ENCODE measurements at places on chromosomes 7 and 10.

- no peak for DNase-seq
Observed at GRCh38 chr7:101550641-101551541, 78.2 kb downstream of the MYL10 start.

DNA sequence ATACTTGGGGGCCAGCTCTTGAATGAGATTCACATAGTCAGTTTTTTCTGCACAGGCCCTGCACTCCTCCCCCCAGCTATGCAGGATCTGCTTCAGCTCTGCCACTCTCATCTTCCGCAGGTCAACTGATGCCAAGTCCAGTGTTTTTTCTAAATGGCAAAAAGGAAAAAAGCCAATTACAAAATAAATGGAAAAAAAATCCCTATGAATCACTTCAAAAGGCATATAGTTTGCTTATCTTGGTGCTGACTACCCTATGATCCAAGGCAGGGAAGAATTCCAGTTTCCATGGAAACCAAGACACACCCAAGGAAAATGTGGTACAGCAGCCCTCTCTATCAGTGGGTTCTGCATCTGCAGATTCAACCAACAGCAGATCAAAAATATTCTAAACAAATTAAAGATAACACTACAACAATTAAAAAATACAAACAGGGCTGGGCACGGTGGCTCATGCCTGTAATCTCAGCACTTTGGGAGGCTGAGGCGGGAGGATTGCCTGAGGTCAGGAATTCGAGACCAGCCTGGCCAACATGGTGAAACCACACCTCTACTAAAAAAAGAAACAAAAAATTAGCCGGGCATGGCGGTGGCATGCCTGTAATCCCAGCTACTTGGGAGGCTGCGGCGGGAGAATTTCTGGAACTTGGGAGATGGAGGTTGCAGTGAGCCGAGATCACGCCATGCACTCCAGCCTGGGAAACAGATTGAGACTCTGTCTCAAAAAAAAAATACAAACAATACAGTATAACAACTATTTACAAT, 17.6 kb downstream of the CDNF start:
- DNase-seq = no peak

DNA sequence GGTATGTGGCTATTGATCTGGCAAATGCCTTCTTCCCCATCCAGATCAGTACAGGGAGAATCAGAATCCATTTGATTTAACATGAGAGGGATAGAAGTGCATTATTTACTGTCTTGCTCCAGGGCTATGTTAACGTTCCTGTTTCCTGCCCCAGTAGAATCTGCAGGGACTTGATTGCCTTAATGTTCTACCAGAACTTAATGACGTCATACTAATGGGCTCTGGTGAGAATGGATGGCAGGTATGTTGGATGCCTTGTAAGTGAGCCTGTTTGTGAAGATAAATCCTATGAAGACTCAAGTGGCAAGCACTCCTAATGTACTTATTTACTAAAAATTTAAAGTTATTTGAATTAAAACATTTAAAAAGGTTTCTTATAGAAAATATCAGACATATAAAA, 44.5 kb upstream of the CHCHD3 start:
- no peak for DNase-seq

GRCh38 chr7:155721056-155721455, 76.6 kb downstream of the RBM33 start:
- DNase-seq = no peak

GRCh38 chr7:44980393-44981034, 1.7 kb upstream of the MYO1G start:
- peak; percentile 56 for DNase-seq

GRCh38 chr7:155360495-155361345, 63.0 kb downstream of the INSIG1 start:
- DNase-seq = no peak

GRCh38 chr7:43481902-43482678, 100.8 kb upstream of the STK17A start:
- no peak for DNase-seq

DNA sequence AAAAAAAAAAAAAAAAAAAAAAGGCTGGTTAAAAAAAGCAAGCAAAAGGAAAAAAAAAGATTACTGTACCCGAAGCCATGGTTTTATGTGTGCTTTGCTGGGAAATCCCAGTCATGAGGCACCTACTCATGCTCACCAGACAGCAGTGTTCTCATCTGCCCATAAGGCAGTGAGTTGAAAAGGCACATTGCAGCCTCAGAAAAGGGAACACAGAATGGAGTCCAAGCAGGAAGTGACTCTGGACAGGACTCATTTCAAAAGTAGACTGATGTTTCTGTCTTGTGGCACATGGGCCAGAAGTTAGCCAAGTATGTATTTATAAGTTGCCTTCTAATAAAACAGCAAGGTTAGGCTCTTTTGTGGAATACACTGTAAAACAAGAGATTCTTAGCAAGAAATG, 40.2 kb downstream of the PDSS1 start:
- peak; percentile 70 for DNase-seq

DNA sequence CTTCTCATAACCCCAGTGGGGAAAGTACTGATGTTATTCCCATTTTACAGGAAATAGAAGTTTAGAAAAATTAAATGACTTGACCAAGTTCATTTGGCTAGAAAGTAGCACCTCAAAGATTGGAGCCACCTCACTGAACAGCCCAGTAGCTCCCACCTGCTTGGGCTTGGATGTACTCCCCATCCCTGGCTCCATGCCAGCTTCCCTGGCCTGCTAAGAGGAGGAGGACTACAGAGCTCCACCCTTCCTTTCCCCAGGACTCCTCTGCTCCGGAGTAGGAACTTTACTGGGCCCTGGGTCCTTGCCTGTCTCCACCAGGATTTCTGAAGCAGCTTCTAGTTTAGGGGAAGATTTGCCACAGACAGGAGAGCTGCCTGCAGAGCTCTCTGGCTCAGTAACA, 3.1 kb downstream of the HPS6 start:
- no peak for DNase-seq

- DNase-seq = no peak
Observed at GRCh38 chr7:77569514-77570232, 32.6 kb downstream of the PTPN12 start.

DNA sequence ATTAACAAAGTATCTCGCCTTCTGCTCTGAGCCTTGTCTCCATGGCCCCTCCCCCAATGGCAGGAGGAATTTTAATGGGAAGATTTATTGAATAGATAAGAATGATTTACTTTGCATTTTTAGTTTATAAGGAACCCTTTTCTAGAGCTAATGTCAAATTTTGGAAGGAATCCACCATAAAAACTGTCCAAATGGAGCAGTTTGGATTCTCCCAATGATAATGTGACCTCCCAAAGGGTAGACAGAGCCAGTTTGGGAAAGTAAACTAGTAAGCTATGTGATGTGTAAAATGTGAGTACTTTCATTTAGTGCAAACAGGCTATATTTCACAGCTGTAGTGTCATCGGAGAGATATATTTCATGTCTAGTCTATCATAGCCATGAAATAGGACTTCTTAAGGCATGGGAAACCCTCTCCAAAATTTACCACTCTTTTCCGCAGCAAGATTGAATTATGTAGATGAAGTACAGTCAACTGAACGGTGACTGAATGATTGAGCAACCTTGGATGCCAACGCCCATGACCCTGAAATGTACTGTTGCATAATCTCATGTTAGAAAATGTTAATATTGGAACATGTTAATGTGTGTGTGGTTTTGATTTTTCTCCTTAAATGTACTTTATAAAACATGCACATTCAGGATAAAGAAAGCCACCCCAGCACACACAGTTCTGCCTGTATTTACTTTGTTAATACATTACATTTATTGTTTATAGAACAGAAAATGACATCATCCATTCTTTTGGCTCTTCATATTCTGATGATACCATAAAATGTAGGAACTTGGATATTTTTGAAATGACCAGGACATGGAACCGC, 140.6 kb downstream of the NRP1 start:
- DNase-seq = no peak

- no peak for DNase-seq
Observed at GRCh38 chr10:65720901-65721300, 1204.9 kb upstream of the LRRTM3 start.

GRCh38 chr7:33917661-33918060, 12.3 kb downstream of the BMPER start:
- no peak for DNase-seq

DNA sequence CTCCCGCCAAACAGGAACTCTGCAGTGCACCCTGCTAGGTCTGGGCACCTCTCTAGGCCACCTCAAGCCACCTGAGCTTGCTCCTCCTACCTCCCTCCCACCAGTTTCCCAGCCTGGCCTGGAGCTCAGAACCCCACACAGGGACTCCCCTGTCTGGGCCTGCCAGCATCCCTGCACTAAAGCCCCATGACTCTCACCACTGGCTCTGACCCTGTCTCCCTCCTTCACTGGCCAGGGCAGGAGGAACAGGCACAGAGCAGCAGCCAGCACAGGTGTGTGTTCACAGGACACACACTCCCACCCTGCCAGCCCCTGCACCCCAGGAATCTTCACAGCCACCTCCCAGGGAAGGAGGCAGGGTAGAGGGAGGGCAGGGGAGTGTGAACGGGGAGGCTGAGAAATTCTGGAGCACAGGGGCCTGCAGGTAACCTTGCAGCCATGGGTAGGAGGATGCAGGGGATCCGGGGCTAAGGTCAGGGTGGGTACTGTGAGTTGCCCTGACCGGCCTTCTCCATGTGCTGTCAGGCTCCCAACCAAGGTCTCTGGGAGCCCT, 13.9 kb upstream of the ANTXRL start:
- DNase-seq = no peak

GRCh38 chr7:71389976-71390375, 258.0 kb downstream of the GALNT17 start:
- no peak for DNase-seq

- no peak for DNase-seq
Observed at GRCh38 chr7:138468244-138469123, 8.4 kb downstream of the TRIM24 start.

DNA sequence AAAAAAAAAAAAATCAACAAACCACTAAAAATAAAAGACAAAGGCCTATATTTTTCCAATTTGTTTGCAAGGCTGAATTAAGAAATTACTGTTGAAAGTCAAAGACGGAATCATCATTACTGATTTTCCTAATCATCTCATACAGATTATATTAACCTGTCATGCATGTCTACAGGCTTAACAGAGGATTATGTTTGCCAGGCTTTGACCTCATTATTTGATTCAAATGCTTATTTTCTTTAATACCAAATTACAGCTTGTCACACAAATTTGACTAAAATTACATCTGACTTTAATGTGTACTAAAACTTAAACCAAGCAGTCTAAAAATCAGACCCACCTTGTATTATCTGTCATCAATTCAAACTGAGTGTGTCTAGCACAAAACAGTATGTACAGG, 21.2 kb downstream of the KIF5B start:
- no peak for DNase-seq

GRCh38 chr7:94658826-94659225, 2.9 kb upstream of the SGCE start:
- DNase-seq = no peak

GRCh38 chr10:83545901-83546391, 593.4 kb upstream of the GHITM start:
- no peak for DNase-seq

- DNase-seq = no peak
Observed at GRCh38 chr10:73906524-73907447, 4.1 kb upstream of the PLAU start.

DNA sequence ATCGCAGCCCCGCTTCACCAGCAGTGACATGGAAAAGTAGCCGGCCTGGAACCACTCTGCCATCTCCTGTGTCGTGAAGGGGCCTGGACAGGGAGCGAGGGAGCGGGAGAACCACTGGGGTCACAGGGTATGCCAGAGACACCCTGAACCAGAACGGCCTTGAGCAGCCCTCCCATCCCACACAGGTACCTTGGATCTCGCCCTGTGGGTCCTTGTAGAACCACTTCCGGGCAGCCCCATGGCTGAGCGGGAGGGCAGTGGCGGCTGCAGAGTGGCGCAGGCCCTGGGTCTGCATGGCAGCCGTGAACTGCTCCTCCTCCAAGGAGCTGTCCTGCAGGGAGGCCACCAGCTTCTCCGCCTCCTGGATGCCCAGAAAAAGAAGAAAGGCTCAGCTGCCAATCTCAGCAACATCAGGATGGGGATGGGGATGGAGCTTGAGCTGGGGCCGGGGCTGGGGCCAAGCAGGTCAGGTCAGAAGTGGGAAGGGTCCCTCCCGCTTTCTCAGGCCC, 9.5 kb downstream of the GIGYF1 start:
- no peak for DNase-seq

GRCh38 chr10:95941115-95941514, 33.3 kb downstream of the CC2D2B start:
- no peak for DNase-seq

Data from stimulated activated effector memory CD8-positive, alpha-beta T cell treated with anti-CD3 and anti-CD28 coated beads, Interleukin-12 subunit alpha, Interleukin-12 subunit beta, amount 100 ng/mL, for 72 hours (primary cell).